ENCODE measurements at places on chromosomes 2 and 18. TPM values are rescaled to one million over a fixed set of nuclear protein-coding genes. Genes with fewer than 3 reads are reported as not detected.

SLC4A5 gene
- polyA plus RNA-seq, result 2.2 TPM

GALNT5 gene
- 5.4 TPM for polyA plus RNA-seq

SLC16A14 gene
- 9.4 TPM for polyA plus RNA-seq

GCKR gene
- polyA plus RNA-seq, result 0.16 TPM

SLC5A7 gene
- 0.73 TPM for polyA plus RNA-seq

NEB gene
- polyA plus RNA-seq, result 19.1 TPM

AFF3 gene
- 72.9 TPM for polyA plus RNA-seq

KCNG3 gene
- 2.3 TPM for polyA plus RNA-seq

ENOSF1 gene
- 58.9 TPM for polyA plus RNA-seq

MROH2A gene
- polyA plus RNA-seq, result 0.40 TPM

CHRNG gene
- 0.73 TPM for polyA plus RNA-seq

SETBP1 gene
- 31.1 TPM for polyA plus RNA-seq

TGFA gene
- 0.55 TPM for polyA plus RNA-seq

PLCL1 gene
- 17.5 TPM for polyA plus RNA-seq

IGFBP5 gene
- polyA plus RNA-seq, result 460 TPM

GRCh38 chr18:23133860-23134779 lies 1.2 kb upstream of the CABLES1 start:
- DNase-seq, result no peak

DNA sequence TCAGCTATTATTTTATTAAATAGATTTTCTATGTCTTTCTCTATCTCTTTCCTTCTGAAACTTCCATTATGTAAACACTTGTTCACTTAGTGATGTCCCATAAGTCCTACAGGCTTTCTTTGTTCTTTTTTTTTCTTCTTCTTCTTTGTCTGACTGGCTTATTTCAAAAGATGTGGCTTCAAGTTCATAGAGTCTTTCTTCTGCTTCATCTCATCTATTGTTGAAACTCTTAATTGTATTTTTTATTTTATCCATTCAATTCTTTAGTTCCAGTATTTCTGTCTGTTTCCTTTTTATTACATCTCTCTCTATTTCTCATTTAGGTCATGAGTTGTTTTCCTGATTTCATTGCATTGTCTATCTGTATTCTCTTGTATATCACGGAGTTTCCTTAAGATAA lies 38.5 kb downstream of the BOD1L2 start:
- no peak for DNase-seq

GRCh38 chr2:201779901-201780673 lies 646 bp downstream of the ALS2 start:
- peak; percentile 4 for DNase-seq

- DNase-seq, result no peak
Observed at GRCh38 chr2:120477198-120477597, 131.3 kb downstream of the INHBB start.

- DNase-seq, result no peak
Observed at GRCh38 chr2:204870053-204870452, 324.8 kb downstream of the PARD3B start.

DNA sequence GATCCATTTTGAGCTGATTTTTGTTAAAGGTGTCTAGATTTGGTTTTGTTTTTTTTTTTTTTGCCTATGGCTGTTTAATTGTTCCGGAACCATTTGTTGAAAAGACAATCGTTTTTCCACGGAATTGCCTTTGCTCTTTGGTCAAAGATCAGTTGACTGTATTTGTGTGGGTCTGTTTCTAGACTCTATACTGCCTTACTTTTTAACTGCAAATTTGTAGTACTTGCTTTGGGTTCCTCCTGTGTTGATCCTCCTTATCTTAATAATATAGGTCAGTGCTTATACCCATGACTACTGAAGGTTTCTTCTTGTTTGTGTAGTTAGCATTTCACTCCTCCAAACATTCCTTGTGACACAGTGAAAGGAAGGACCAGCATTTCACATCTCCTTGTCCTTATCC lies 30.4 kb downstream of the CERS6 start:
- no peak for DNase-seq

DNA sequence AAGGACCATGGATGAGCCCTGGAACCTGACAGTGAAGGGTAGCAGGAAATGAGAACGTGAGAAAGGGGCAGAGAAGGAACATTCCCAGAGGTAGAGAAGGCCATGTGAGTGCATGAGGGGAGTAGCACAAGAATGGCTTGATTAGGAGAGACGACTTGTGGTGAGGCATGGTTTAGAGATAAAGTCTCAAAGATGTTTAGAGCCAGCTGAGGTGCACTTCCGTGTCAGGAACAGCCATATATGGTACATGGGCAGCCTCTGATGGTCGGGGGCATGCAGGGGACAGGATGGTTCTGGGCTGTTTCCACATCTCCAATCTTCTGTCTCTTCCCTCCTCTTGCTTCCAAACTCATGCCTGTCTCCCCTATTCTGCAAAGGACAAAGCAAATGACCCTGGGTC lies 28.8 kb upstream of the EFEMP1 start:
- no peak for DNase-seq

- no peak for DNase-seq
Observed at GRCh38 chr2:173623438-173624319, 269.0 kb downstream of the CDCA7 start.

DNA sequence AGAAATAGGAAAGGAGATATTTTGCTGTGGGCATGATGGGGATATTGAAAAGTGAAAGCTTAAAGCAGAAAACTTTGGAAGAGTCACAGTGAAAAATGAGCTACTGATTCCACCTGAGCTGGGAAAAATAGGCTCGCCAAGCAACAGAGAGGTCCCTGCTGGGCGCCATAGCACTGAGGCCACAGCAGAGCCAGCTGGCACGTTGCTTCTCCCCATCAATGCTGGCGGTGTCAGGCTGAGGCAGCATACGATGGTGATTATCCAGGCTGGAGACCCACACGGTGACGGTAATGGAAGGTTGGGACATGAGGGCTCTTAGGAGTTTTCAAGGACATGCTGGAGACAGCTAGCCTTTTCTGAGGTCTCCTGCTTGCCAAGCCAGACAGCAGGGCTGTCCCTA lies 25.8 kb upstream of the DTNB start:
- no peak for DNase-seq

GRCh38 chr2:197378494-197379307 lies 56.1 kb downstream of the SF3B1 start:
- DNase-seq, result peak; percentile 36

- no peak for DNase-seq
Observed at GRCh38 chr2:60376252-60376651, 177.2 kb downstream of the BCL11A start.

DNA sequence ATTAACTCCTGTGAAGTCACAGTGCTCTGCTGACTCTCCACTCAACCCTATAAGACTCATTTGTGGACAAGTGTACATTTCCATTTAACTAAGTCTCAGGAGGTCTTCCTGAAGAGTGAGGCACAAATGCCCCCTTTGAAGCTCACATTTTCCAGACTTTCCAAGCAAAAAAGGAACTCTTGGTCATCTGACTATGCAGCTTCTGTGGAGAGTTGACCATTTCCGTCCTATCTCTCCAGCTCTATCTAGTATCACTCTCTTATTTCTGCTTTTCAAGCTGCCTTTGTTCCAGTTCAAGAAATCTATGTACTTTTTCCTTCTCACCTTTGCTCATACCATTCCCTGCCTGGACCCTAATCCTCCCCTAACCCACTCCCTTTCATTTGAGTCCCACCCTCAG lies 77.0 kb downstream of the ANTXR1 start:
- DNase-seq, result no peak

DNA sequence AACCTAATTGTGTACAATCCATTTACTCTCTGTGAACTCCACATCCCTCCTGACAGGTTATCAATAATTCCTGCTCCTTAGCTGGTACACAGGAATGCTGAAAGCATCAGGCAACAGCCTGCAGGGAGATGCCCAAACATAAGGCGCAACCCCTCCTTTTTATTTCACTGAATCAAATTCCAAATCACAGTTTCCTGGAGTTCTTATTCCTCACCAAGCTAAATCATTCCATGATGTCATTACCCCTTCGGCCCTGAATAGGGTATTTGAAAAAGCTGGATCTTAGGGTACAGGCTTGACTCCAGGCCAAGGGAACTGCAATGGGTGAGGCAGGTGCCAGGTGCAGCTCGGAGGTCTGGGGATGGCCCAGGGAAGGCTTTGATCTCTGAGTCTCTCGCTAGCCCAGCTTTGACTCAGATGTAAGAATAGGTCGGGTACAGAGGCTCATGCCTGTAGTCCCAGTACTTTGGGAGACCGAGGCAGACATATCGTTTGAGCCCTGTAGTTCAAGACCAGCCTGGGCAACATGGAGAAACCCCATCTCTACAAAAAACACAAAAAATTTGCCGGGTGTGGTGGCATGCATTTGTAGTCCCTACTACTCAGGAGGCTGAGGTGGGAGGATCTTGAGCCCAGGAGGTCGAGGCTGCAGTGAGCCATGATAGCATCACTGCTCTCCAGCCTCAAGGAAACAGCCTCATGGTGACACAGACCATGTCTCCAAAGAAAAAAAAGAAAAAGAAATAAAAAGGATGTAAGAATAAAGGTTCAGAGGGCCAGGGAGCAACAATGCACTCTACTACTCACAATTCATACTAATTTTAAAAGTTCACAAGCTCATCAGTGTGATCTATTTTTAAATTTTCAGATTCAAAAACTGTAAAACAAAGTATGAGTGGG lies 6.8 kb downstream of the FHL2 start:
- DNase-seq, result no peak

DNA sequence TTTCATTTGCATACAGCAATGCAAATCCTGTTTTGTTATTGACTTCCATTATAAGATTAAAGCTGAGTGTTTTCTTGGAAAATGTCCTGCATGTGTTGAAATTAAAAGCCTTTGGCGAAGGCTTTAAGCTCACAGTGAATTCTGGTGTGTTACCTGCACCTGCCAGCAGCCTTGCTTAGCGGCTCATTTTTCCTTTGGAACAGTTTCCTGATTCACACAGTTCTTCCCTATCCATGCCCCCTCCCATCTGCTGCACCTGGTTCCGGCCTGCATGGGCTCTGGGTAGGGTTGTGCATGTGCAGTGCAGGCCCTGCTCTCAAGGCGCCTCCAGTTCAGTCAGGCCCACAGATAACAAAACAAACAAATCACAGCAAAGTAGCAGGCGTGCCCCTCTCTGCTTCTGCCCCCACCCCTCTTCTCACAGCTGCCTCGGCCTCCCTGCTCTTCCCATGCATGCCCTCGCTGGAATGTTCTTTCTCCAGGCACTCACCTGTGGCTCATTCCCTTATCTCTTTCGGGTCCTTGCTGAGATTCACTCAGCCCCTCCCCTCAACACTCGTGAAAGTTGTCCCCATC lies 15.8 kb downstream of the MTCL1 start:
- no peak for DNase-seq

DNA sequence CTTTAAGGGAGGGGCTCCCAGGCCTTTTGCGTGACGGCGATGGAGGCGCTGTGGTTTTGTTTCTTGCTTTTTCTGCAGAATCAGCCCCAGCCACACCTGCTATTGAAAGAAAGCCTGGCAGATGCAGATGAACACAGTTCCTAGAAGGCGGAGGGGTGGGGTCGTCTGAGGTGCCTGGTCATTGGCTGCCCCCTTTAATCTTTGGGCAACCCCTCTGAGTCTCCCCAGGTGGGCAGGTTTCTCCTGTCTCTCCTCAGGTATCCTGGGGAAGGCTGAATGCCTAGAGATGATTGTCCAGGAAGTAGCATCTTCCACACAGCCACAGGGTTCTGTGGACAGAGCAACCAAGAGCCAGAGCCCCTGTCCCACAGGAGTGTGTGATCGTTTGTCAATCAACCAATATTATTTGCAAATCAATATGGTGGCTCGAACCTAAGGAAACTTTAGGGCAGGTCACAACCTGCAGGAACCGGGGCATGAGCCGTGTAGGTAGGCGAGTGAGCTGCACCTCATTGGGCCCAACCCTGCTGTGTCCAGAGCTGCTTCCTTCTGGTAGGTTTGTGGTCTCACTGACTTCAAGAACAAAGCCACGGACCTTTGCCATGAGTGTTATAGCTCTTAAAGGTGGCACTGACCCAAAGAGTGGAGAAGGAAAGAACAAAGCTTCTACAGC lies 104.3 kb downstream of the NDUFA10 start:
- no peak for DNase-seq

GRCh38 chr2:236781933-236782816 lies 212.6 kb downstream of the ACKR3 start:
- DNase-seq, result no peak

- no peak for DNase-seq
Observed at GRCh38 chr18:60247103-60247502, 125.5 kb downstream of the MC4R start.

GRCh38 chr2:232459419-232460035 lies 3.6 kb downstream of the ALPI start:
- no peak for DNase-seq

DNA sequence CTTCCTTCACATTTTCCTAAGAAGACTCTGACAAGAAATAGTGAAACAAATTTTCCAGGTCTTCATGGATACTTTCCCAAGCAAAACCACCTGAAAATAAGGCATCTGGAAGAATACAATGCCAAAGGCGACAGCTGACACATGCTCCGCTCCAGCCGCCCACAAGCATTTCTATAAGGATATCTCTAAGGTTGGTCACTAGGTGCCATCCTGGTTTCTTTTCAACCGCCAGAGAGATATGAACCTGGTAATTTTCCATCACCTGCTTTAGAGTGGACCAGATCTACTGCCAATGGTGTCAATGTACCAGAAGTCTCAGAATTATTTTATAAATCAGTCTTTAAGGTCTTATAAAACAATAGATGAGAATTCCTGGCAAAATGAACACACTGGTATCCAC lies 97.2 kb downstream of the GAREM1 start:
- no peak for DNase-seq

GRCh38 chr2:132519566-132519965 lies 103.0 kb downstream of the GPR39 start:
- DNase-seq, result no peak

All from left renal pelvis (tissue), 4 donors.